Fibroblast of skin of right quadriceps (primary cell): ENCODE measurements at places on chromosomes 13 and 19.
A peak's percentile ranks its signal among the peaks of the same experiment; 100 is the strongest.

- no peak for DNase-seq
Observed at GRCh38 chr19:20444202-20444885, 121.2 kb downstream of the ZNF737 start.

GRCh38 chr13:20801707-20802106 lies 27.9 kb upstream of the EEF1AKMT1 start:
- no peak for DNase-seq

- peak; percentile 67 for DNase-seq
Observed at GRCh38 chr19:10670182-10670581, 16.0 kb downstream of the ILF3 start.

GRCh38 chr19:49475191-49475917 lies 1.3 kb downstream of the FLT3LG start:
- DNase-seq = no peak

- no peak for DNase-seq
Observed at GRCh38 chr19:49231389-49231788, 73.8 kb downstream of the TRPM4 start.

GRCh38 chr13:74205313-74205690 lies 71.1 kb upstream of the KLF12 start:
- no peak for DNase-seq

DNA sequence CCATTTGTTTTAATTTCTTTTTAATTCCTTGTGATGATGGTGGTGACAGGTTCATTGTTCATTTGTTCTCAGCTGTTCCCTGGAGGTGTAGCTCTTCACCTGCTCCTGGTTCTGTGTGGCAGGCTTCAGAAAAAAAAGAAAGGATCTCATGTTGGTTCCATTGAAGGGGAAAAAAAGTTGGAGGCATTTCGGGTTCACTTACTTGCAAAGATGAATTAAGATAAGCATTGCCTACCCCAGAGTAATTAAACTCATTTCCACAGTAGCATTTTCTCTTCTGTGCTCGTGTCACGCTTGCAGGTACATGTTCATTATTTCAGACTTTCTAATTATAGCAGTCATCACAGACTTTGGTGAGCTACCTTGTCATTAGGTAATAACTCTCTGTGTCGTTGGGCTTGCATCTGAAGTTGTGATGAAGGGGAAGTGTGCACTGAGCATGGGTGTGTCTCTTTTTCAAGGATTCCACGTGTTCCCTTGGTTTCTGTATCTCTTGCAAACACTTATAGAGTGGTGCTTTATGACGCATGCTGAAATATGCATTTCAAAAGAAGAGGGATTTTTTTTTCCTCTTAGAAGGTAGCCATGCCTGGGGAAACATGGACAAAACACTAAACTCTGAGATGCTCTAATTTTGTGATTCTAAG lies 69.1 kb downstream of the MTUS2 start:
- DNase-seq = no peak

- no peak for DNase-seq
Observed at GRCh38 chr13:25281193-25281934, 5.9 kb downstream of the MTMR6 start.

DNA sequence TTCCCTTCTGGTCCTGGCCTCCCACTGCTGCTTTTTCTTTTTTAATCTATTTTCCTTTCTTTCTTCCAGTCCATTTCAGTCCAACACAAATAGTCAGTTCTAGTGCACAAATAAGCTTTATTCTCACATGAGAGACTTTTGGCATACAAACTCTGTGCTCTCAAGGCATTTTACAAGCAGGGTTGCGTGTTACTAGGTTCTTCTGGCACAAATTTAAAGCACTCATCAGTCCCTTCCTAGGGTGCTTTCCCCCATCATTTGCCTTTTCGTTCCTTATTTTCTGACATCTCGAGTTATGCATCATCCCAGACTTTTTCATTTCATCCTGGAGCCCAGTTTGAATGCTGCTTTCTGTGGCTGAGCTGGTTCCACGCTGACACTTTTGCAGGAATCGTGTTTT lies 29.8 kb upstream of the IL17D start:
- DNase-seq = no peak

GRCh38 chr19:4035582-4035981 lies 28.0 kb downstream of the PIAS4 start:
- no peak for DNase-seq

- DNase-seq = no peak
Observed at GRCh38 chr19:42333975-42334696, 8.7 kb downstream of the MEGF8 start.

DNA sequence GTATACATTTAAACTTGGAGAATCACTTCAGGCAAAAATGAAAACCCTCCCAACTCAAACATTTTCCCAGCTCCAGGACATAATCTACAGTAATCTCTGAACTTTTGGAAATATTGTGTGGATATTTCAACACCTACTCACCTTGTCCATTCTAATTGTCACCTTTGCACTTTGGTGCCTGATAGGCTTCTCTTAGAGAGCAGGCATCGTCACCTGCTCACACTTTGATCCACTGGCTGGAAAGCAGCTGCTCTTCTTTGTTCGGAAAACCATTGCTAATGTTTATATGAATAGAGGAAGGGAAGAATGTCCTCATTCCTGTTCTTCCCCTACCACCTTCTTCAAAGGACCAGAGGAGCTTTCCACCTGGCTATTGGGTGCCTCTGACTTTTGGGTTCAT lies 411.2 kb downstream of the FGF9 start:
- no peak for DNase-seq

DNA sequence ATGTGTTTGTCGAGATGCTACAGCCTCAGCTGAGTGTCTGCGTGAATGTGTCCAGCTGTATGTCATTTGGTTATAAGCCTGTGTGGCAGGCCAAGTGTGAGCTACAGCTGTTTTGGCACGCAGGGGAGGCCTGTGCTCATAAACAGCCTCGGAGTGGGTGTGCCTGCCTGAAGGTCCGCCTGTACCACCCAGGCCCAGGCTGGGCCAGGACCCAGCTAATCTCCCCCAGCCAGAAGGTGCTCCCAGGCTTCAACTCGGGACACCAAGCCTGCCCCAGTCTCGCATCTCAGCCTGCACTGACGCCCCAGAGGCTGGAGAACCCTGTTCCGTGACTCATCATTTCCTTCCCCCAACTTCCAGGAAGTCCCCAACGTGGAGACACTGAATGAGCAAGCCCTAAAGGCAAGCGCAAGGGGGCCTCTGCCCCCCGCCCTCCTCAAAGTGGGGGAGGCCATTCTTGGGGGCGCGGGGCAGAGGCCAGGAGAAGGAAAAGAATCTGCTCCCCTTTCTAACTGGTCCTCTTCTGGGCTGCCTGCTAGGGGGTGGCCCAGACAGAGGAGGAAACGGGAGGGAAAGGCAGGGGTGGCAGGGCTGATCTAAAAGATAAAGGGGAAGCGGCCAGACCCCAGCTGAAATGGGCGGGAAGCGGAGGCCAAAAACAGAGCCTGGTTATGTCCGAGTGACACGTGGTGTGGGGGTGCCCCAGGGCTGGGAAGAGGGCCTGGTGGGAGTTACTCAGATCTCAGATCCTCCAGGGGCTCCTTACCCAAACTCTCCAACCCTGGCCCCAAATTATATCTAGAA lies 2.0 kb downstream of the SLC1A5 start:
- DNase-seq = peak; percentile 88

- DNase-seq = no peak
Observed at GRCh38 chr19:2608602-2608922, 93.9 kb downstream of the GNG7 start.

GRCh38 chr19:19423322-19423721 lies 17.8 kb downstream of the GATAD2A start:
- no peak for DNase-seq

DNA sequence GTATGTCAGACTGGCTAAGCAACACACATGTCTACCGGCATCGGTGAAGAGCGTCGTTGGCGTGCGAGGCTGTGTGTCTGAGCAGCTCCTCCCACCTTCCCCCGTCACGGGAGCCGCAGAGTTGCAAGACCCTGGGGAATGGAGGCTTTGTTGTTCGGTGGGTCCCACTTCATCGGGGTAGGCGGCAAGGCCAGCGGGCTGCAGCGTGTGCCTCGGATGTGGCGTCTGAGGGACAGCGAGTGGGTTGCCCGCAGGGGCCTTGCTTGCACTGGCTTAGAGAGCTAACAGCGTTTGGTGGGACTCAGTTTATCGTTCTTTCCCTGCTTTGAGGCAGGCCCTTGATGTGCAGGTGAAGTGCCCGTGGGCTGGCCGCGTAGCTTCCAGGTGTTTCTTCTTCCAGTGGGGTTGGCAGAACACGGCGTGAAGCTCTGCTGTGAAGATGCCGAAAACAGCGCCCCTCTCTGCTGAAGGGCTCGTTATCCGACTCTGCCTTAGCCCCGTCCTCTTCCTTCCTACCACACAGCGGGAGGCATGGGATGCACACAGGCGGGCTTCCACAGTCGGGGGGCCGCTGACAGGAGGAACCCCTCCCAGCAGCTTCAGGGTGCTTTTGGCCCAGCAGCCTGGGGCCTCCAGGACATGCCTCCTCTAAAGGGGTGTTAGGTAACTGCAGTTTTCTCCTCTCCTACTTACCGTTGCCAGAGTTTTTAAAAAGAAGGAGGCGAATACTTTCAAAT lies 85.2 kb downstream of the ATP11A start:
- DNase-seq = no peak

DNA sequence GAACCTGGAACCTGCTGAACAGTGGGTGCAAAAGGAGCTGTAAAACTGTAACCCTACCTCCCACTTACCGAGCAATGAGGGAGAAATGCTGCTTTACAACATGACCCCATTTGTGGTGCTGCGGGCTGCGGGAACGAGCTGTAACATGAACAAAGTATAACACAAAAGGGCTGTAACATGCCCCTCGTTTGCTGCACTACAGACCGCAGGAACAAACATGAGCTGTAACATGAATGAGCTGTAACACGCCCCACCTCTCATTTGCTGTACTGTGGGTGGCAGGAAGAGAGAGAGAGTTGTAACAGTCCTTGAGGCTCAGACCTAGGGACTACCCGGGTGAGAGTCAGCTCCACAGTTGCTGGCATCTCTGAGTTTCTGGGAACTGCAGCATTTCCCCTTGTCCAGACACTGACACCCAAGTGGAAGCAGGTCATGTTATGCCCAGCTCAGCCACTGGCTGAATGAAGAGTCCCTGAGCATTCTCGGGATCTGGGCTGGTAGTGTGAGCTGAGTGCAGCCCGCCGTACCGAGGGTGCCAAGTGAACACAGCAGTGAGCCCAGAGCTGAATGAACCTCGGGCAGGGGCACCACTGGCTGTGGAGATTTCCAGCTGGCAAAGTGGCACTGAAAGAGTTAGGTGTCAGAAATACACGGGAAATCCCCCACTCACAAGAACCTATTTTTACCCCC lies 1385.3 kb upstream of the SPRY2 start:
- no peak for DNase-seq

DNA sequence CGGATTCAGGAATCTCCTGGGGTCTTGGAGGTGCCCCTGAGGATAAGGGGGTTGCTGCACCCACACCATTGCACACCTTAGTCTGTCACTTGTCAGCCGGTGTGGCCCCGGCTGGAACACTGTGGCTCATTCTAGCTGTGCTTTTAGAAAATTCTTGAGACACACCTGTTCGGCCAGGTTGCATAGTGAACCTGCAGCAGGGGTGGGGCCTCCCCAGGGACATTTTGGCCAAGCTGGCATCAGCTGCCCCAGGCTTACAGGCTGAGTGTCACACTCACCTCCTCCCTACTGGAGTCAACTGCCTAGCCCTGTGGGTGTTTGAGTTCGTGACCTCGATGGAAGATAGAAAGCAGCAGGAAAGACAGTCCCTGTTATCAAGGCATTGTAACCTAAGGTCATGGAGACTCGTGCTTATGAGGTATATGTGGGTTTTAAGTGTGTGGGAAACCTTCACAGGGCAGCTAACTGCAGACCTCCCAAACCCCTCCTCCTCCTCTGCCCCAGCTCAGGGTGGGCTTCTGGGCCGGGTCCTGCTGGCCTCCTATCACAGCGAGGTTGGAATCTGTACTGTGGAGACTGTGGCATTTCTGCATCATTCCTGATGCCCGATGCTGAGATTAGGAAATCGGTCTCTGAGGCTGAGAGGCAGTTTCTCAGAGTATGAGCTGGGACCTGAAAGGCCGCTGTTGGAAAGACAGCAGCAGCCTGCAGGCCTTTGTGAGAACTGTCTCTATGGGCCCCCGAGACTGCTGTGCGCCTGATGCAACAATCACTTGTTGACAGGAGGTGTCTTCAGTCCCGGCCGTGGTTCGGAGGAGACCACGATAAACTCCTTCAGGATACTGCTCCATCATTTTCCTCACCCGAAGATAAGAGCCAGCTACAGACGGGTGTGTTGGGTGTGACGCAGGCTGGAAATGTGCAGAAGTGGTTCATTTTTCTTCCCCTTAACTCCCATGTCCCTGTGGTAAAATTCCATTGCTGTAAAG lies 72.2 kb downstream of the ATP11A start:
- peak; percentile 50 for DNase-seq

GRCh38 chr13:76148926-76149325 lies 512.8 kb downstream of the LMO7 start:
- peak; percentile 92 for DNase-seq

DNA sequence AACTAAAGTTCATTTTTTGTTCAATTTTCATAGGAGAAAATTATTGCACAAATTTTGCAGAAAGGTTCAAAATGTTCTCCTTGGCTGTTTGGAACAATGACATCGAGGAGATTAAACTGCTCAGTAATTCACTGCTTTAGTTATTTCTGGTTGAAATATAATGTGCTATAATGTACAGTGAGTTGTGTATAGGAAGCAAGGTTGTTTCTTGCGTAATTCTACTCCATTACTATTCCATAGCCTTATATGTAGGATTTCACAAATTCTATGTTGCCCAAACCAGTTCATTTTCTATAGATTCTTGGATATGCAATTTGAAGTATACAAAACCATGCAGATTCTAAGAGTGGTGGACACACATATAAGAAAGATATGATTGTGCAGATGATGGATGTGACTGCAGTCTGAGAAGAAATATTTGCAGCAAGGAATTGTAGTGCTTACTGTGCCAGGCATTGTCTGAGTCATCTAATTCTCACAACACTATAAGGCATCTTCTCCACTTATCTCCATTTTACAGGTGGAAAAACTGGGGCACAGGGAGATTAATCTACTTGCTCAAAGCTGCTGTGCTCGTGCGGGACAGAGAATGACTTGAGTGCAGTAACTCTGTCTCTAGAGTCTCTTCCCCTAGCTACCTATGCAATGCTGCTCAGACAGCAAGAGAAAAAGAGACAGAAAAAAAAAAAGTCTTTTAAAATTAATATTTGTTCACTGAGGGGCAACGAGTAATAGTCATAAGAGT lies 515.5 kb downstream of the MYO16 start:
- no peak for DNase-seq

- no peak for DNase-seq
Observed at GRCh38 chr13:33235564-33235963, 50.0 kb downstream of the STARD13 start.

DNA sequence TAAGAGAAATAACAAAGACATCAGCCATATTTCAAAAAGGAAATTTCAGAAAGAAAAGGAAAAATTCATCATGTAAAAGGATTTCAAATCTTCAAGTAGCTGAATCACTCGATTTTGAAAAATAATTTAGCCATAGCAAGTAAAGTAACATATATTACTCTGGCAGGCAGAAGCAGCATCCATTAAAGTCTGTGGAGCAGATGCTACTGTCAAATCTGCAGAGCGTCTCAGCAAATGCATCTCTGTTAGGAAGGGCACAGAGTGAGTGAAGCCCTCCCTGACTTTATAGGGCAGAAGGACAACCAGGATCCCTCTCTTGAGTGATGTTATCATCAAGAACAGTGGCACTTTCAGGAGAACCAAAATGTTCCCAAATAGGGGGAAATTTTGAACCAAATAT lies 445.5 kb downstream of the EFNB2 start:
- DNase-seq = no peak

GRCh38 chr19:7078008-7078407 lies 8.5 kb downstream of the ZNF557 start:
- no peak for DNase-seq
